ENCODE measurements at places on chromosomes 5 and 9.

DNA sequence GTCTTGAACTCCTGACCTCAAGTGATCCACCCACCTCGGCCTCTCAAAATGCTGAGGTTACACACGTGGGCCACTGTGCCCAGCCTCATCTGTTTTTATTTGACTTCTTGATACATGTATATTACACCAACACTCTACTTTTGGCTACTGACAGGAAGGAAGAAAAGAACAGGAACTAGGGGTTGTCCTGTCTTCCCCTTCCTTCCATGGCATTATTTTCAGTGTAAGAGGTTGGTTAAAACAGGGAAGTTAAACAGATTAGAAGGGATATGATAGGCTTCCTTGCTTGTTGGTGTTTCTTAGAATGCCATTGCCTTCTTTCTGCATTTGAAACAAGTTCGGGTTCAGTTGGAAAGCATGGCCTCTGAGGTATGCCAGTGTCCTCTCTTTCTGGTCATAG, 312.8 kb downstream of the NDUFS4 start:
- no peak for DNase-seq

- no peak for DNase-seq
Measured at GRCh38 chr5:94618029-94618492, 343 bp downstream of the KIAA0825 start.

GRCh38 chr5:77518304-77518703, 26.2 kb upstream of the WDR41 start:
- DNase-seq = no peak

DNA sequence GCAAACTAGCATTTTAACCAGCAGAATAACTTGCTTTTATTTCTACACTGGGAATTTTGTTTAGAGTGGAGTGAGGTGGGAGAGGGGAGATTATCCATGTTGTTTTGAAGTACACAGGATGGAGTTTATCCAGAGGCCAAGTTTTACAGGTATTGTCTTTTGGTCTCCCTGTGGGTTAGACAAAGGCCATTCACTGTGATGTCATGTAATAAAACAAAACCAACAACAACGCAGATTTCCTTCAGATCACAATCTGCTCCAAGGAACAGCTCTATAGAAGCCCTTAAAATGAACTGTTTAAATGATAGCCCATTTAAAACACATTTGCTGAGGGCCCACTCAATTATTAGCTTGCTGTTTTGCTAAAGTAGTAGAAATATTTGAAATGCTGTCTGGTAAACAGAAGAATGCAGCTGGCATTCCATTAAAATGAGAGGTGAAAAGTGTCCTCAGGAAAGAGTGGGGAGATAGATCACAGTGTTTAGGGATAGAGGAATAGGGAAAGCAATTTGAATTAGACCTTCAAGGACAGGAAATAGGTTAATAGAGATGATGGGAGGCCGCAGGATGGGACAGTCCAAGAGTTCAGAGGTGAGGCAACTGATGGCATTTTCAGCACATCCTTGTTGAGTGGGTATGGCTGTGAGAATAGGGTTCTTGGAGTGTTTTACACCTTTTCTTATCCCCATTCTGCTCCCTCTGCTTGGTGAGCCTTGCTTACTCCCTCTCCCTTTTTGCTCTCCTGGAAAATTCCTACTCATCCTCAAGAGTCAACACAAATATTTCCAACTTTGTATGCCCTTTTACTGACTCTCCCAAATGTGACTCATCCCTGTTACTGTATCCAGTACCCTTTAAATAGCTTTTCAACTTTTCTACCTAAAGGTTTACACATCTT, 140.1 kb upstream of the NR3C1 start:
- DNase-seq = no peak

DNA sequence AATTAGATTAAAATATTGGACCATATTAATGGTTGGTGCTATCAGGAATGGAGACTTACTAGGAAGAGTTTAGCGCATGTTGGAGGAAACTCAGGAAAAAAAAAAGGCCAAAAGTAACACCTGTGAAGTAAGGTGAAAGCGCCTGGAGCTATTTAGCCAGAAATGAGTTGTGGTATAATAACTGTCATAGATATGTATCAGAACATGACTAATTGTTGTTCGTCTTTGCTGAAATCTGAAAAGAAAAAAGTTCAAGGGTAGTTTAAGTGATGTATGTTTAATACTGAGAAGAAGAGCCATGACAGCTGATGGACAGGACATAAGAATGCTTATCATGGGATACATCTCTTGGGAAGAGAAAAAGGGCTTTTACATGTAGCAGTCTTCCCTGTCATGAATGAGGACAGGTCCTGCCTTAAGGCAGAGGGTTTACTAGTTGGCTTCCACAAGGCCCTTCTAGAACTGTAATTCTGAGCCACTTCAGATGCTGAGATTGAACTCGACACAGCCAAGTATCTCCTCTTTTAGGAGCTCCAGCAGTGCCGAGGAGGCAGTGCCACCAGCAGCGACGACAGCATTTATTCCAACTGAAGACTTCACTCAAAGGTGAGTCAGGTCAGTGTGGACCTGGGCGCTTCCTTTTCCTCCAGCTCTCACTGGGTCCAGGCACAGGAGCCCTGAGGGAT, 940 bp upstream of the CAMK4 start:
- DNase-seq = no peak

- DNase-seq = no peak
Measured at GRCh38 chr5:117788596-117788995, 1199.8 kb downstream of the DTWD2 start.

GRCh38 chr9:125889476-125890419, 142.6 kb downstream of the PBX3 start:
- DNase-seq = peak; percentile 8

DNA sequence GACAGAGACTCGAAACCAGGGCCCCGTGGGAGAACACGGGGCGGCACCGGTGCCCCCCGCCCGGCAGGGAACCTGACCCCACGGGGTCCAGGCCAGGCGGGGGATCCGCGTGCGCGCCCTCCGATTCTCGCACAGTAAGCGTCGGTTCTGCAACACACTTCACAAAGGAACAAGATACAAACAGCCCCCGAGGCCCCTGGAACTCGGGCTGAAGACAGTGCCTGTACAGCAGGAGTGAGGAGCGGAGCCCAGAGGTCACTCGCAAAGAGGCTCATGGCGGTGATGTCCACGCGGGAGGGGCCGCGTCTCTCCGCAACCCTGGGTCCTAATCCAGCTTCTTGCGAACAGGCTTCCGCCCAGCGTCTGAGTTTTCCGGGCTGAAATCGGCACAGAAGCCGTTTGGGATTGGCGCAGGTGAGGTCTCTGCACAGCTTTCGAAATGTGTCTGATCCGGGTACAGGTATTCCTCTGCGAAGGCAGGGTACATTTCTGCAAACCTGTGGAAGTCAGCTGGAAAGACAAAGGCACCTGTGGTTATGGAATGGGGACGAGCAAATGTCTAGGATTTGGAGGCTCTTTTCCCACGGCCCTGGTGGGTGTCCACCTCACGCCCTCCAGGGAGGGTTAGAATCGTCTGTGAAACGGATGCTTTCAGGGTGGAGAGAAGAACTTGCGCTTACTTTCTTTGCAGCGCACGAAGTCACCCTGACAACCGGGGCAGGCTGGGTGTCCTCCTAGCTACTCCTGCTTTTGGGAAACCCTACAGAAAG, 18.3 kb upstream of the SLC6A3 start:
- DNase-seq = no peak

- no peak for DNase-seq
Measured at GRCh38 chr5:93868851-93869250, 127.5 kb upstream of the POU5F2 start.

- DNase-seq = peak; percentile 83
Measured at GRCh38 chr9:36728651-36729520, 156.2 kb downstream of the MELK start.

DNA sequence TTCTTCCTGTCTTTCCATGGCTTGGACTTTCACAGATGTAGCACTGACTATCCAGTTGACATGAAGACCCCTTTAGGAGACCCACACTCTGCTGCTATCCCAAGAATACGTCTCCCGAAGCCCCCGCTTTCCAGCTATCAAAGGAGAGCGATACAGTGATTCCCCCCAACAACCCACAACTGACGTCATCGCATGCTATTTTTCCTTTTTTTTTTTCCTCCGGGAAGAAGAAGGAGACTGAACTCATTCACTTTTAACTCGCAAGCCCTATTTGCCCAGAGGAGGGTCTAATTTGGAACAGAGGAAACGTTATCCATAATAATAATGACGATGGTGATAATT, 2.1 kb downstream of the PAPPA start:
- no peak for DNase-seq

- no peak for DNase-seq
Measured at GRCh38 chr5:83633285-83633684, 87.4 kb downstream of the HAPLN1 start.

- DNase-seq = no peak
Measured at GRCh38 chr9:115080242-115080641, 37.7 kb downstream of the TNC start.

DNA sequence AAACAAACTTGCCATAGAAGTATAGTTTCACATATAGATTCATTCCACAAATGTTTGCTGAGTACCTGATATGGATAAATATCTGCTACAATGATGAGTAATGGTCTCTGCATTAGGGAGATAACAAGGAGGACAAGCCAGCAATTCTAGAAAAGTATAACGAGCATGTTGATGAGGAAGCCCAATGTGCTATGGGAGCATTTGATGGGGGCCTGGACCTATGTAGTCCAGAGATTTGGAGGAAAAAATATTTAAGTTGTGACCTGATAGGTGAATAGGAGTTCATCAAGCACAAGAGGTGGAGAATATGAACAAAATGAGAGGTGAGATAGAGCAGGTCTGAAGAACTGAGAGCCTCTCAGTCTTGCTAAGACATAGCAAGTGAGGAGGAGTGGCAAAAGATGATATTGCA, 14.4 kb upstream of the TMEM245 start:
- no peak for DNase-seq

DNA sequence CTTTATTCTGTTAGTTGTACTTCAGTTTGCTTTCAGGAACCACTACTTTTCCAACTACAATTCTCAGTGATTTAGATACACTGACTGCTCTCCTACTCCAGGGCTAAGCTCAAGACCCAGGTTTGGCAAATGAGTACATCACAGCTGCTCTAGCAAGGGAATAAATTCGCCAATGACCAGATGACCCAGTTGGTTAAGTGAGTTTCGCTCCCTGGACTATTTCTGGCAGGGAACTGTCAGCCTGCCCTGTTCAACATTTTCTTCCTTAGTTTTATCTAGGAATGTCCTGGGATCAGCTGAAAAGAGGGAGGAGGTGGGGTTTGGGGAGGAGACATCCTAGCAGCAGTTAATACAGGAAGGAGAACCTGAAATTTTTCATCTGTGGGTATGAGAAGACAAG, 6.4 kb upstream of the STARD4 start:
- DNase-seq = no peak

- DNase-seq = no peak
Measured at GRCh38 chr9:3768712-3769457, 243.1 kb upstream of the RFX3 start.

DNA sequence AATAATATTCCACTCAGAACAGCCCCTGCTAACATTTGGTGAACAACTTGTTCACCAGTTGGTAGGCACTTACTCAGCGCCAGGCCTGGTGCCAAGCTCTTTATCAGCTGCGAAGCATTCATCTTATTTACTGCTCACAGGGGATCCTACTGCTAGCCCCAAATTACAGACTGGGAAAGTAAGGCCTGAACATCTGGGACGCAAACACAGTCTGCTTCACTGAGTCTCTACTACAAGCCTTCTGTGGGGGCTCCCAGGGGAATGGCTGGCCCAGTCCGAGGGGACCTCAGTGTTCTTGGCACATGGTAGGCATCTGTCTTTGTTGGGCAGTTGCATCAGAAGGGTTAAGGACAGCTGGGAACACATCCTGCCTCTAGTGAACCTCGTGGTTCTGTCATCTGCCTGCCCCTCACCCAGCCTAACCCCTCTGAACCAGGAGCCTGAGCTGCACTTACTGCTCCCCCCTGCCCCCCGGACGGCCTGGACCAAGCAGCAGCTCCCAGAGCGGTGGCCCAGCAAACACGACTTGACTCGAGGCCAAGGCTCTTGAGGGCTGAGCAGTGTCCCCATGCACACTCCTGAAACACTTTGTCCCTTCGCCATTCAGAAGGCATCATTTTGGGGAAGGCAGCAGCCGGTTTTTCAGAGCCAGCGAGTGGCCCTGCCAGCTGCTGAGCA, at the start of gene PHYHD1:
PHYHD1 (plus strand) TSS at position 602 of the 678 bp plus-strand sequence. CDS start 1,342 bp downstream, outside the sequence.
- DNase-seq = no peak

- DNase-seq = peak; percentile 93
Measured at GRCh38 chr5:150000256-150000989, at the start of the genes HMGXB3 and TIGD6. TSS of gene HMGXB3 (plus strand) at chr5:150000739. CDS start at chr5:150004853, 4,114 bp downstream. TSS of gene TIGD6 (minus strand) at chr5:150000654. CDS start at chr5:149996348, 4,306 bp downstream.

DNA sequence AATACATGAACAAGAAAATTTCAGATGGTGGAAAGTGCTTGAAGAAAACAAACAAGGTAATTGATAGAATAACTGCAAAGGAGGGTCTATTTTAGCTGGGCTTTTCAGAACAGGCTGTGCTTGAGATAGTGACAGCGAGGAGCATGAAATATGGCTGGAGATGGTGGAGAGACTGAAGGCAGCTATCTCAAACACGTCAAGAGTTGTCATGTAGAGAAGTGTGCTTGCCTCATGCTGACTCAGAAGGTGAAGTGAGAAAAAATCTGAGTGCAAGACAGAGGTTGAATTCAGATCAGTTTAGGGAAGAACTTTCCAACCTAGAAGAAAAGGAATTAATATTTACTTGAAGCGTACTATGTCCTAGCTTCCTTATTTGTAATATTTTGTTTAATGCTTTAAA, 115.5 kb upstream of the RANBP3L start:
- DNase-seq = no peak

- no peak for DNase-seq
Measured at GRCh38 chr5:42720251-42720650, 36.4 kb upstream of the CCDC152 start.

DNA sequence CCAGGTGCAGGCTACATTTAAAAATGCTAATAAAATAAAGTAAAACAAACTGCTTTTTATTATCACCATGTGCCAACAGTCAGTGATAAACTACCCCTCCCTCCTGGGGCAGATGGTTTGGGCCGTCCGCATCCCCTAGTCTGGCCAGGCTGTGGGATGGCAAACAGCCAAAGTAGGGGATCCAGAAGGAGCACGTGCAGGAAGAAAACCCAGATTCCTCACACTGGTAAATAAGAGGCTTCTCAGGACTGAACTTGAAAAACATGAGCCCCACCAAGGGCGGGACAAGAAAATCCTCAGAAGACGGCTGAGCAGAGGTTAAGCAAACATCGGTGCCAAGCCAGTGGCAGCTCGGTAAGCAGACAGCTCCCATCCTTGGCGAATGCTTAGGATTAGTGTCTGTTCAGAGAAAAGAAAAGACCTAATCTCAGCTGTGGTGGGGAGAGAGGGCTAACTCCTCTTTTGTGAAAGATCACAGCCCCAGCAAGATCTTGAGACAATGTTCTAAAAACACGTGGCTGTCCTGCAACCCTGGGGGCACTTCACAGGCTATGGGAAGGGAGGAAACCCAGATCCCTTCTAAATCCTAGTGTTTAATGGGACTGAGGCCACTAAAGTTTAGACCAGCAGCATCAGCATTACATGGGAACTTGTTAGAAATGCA, 46.5 kb upstream of the GDNF start:
- no peak for DNase-seq

DNA sequence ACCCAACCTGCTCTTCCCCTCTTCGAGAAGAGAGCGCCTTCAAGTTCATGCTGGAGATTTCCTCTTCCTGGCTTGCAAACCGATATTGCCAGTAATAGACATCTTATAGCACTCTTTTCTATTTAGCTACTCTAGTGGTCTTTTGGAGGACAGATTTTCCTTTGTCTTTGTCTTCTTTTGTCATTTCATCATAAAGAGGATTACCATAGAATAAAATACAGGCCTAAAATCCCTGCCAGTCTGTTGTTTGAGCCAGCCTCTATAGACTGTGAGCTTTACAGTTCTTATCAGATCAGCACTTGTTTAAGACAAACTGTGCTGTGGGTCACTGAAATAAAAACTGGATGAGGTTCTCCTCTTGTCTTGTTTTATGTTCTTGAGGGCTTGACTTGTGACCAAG, 802.8 kb downstream of the NR2F1-AS1 start:
- DNase-seq = no peak

All from stimulated activated effector memory CD8-positive, alpha-beta T cell treated with anti-CD3 and anti-CD28 coated beads, Interleukin-12 subunit alpha, Interleukin-12 subunit beta, amount 100 ng/mL, for 72 hours (primary cell).